ENCODE measurements at places on chromosomes 6 and 20.

DNA sequence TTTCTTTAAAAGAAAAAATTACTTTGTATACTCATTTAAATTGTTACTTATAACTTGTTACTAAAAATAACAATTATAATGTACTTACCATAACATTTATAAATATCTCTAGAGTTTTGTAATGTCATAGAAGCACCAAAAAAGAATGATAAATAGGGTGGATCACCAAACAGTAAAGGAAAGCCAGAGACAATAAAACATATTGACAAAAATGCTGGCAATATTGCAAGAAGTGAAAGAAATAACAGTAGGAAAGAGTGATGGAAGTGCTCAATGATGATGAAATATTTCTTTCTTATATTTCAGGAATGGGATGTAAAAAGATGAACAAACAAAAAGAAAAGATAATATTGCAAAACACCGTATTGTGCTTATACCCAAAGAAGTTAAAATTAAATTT lies 301.7 kb downstream of the CENPW start:
- no peak for DNase-seq

DNA sequence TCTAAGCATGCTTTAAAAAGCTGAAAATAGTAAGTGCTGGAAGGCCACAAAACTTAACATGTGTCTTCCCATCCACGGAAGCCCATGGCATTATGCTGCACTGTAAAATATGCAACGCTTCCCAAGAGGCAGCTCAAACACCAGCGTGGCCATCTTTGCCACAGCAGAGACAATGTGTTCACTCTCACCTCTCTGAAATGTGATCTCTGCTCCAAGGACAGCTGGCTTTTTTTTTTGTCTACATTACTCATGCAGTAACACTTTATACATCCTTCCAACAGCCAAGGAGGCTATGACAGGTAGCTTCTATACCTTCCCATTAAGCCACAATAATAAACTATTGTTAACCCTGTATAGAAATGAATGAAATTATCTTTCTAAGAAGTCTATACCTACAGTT lies 49.2 kb downstream of the BLOC1S5 start:
- no peak for DNase-seq

DNA sequence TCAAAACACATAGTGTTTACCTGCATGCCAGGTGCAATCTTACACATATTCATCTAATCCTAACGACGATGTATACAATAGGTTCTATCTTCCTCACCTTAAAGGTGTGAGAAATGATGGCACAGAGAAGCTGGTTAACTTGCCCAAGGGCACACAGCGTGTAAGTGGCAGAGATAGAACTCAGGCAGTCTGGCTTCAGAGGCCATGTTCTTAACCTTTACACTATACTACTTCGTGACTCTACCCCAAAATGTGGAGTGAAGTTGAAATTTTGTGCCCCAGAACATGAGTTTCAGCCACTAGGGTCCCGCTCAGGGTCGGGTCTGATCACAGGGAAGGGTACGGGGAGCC lies 584 bp downstream of the VPS52 start:
- no peak for DNase-seq

GRCh38 chr6:111805511-111806164 lies 67.6 kb downstream of the FYN start:
- DNase-seq = peak; percentile 25

DNA sequence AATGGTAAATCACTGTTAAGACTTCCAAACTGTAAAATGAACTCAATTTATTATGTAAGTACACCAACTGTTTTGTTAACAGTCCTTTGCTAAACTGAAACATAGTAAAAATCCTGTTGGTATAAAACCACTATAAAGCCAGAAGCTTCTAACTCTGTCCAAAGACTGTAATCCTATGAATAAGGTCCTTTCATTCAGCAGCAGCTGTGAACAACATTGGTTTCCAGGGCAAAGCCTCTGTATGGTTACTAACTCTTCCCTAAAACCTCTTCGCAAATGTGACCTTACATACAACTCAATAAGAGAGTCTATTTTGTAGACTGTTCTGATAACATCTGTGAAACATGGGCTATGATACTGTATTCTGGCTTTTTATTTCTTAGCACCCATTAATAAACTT lies 40.1 kb downstream of the NUP153 start:
- no peak for DNase-seq

- no peak for DNase-seq
These were observed at the start of gene VWA7 for GRCh38 chr6:31776989-31777666. TSS of gene VWA7 (minus strand) at chr6:31777328. CDS start at chr6:31776779, 549 bp downstream.

DNA sequence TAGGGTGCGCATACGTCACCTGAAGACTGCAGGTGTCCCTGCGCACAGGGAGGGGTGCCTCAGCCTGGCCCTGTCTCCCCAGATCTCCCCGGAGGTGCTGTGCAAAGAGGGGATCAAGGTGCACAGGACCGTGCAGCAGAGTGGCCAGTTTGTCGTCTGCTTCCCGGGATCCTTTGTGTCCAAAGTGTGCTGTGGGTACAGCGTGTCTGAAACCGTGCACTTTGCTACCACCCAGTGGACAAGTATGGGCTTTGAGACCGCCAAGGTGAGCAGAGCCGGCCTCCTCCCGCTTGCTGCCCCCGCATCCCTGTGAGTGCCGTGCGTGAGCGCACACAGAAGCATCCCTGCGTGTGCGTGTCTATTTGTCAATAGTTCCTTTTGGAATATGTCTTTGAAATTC lies 150.7 kb downstream of the DTNBP1 start:
- DNase-seq = no peak

DNA sequence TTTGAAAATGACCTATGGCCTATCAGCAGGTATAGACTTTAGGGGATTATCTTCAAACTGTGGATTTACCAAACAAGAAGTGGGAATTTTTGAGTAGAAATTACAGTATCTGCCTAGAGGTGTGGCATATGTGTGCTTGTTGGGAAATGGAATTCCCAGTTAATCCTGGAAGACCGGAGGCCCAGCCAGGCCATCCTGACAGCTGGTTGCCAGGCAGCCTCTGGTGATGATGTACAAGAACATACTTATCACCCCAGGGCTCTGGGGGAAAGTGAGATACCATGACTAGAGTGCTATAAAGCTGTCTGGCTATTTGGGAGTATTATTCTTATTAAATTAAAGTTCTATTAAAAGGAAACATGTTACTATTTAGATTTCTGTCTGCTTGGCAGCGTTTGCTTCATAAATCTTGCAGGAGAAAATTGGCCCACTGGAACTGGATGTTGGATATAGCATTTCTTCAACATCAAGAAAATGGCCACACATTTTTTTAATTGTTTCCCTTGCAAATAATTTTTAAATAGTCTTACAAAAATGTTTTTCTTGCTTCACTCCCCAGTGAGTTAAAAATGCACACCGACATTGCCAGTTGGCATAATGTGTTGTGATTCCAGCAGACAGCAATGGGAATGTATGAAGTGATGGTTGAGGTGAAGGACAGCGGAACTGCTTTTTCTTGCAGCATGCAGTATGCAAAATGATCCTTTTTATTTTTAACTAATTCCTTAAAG lies 187.8 kb downstream of the MYLK4 start:
- no peak for DNase-seq

Data from AG09319 (cell line).